GM23248 (cell line): ENCODE measurements at places on chromosomes 7 and 10. TPM values are rescaled to one million over a fixed set of nuclear protein-coding genes. Genes with fewer than 3 reads are reported as not detected.
A peak's percentile ranks its signal among the peaks of the same experiment; 100 is the strongest.

The H2BK1 gene
- total RNA-seq, result not detected in 2 replicates

DNA sequence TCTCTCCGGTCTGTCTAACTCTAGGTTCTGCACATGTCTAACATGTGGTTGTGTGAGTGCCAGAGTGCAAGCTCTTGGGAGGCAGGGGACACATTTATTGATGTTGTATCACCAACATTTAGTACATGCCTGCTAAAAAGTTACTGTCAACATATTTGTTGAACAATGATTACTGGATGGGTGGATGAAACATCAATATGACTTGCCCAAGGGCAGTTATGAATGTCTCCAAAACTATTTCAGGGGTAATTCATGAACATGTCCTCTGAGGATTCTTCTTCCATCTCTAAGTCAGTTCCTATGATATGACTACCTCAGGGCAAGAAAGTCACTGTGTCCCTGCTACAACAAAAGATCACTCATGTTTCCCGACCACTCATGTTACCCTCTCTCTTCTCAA is 91.3 kb upstream of the STEAP1B start:
- DNase-seq, result peak; percentile 60

- DNase-seq, result no peak
Measured at GRCh38 chr7:130883928-130884327, 149.9 kb upstream of the KLF14 start.

DNA sequence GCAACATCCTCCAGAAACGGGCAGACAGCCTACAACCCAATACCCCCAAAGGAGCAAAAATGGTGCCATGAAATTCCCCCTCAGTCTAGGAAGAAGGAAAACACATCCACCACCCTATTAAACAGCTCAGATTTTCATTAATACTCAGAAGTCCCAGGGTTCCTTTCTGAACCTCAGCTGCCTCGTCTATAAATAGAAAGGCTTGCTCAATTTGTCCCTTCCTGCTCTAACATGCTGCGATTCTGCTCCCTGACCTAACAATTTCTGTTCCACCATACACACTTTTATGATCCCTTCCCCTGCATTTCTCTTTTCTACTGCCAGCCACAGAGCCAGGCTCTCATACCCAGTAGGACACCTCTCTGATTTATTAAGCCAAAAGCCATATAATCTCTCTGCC is 68.1 kb downstream of the MTERF1 start:
- no peak for DNase-seq

The GSDME gene
- total RNA-seq, result 39.4 and 63.6 TPM in 2 replicates

GRCh38 chr10:34581801-34582532 is 233.1 kb downstream of the PARD3 start:
- DNase-seq, result peak; percentile 57

- no peak for DNase-seq
Measured at GRCh38 chr10:104037261-104037951, 48.3 kb downstream of the COL17A1 start.

DNA sequence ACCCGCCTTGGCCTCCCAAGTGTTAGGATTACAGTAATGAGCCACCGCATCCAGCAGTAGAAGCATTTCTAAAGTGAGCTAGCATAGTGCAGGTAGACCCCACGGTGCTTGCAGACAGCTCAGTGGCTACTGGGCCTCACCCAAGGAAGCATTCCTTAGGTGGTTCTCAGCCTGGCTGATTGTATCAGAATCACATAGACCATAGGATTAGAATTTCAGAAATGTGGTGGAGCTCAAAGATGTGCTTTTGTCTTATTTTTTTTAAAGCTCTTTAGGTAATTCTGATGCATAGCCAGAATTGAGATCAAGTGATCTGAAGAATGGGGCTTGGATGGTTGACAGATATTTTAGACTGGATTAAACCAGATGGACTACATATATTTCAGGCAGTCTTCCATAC is 10.9 kb downstream of the ANLN start:
- peak; percentile 45 for DNase-seq

GRCh38 chr10:77139252-77140160 is 498.1 kb downstream of the KCNMA1 start:
- DNase-seq, result no peak

DNA sequence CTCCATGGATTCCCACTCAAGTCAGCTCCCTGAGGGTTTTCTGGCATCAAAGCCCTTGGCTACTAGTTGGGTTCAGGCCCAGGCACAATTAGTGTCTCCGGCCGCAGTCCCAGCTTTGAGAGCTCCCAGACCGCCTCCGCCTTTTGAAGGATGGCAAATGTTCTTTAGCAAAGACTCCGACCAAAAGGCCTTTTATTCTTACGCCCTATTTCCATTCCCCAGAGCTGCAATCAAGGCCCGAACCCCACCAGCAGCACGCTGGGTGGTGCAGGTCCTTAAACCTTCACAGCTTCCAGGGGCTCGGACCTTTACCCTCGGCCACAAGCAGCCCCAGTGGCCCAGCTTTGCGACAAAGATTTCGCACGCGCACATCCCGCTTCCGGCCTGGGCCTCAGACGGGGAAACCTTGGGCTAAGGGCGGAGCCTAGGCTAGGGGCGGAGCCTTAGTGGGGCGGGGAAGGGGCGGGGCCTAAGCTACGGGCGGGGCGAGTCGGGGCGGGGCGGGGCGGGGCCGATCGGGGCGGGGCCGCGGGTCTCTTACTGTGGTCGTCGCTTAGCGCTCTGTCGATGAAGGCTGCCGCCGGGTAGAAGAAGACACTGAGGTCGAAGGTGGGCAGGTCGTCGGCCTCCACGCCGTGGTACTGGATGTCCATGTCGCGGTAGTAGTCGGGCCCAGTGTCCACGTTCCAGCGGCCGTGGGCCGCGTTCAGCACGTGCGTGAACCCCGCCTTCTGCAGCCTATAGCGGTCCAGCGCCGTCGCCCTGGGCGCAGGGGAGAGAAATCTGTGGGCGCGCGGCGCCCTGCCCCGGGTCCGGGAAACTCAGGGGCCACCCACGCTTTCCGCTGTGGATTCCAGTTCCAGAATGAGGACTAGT is 68.0 kb upstream of the SAMD8 start:
- DNase-seq, result no peak

DNA sequence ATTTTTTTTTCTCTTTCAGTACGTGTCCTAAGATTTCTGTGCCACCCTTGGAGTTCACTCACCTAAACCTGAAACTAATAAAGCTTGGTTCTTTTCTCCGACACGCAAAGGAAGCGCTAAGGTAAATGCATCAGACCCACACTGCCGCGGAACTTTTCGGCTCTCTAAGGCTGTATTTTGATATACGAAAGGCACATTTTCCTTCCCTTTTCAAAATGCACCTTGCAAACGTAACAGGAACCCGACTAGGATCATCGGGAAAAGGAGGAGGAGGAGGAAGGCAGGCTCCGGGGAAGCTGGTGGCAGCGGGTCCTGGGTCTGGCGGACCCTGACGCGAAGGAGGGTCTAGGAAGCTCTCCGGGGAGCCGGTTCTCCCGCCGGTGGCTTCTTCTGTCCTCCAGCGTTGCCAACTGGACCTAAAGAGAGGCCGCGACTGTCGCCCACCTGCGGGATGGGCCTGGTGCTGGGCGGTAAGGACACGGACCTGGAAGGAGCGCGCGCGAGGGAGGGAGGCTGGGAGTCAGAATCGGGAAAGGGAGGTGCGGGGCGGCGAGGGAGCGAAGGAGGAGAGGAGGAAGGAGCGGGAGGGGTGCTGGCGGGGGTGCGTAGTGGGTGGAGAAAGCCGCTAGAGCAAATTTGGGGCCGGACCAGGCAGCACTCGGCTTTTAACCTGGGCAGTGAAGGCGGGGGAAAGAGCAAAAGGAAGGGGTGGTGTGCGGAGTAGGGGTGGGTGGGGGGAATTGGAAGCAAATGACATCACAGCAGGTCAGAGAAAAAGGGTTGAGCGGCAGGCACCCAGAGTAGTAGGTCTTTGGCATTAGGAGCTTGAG is at the start of gene CFTR:
CFTR (plus strand) TSS at position 801 of the 830 bp plus-strand sequence. CDS start 70 bp downstream, outside the sequence.
- DNase-seq, result no peak

The MYH16 gene
- not detected in 2 replicates for total RNA-seq

The CALCR gene
- not detected in 2 replicates for total RNA-seq

DNA sequence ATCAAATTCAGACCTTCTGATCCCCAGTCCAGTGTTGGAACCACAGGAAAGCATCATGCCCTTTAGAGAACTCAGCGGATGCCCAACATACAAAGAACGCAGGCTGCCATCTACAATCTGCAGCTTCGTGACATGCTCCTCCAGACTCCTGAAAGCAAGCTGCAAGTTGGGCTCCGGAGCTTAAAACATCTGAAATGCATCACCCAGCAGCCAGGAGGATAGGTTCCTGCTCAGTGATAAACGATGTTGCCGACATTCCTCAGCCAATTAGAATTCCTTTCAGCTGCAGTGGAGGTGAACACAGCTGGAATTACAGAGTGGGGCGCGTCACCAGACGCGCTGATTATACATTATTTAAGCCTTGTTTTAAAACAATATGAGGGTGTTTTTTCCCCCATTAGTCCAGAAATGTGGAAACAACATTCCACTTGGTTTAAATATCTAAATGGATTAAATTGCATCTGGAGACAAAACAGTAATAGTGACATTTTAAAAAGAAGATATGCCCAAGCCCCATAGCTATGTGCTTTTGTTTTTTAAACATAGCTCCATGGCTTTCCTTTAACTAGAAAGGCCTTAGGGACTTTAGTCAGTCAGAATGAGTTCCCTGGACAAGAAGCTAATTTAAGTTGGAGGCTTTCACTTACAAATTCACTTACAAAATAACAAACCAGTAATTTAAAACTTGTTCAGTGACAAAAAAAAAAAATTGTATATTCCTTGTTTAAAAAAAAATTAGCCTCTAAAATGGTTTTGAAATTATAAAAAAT is 6.3 kb downstream of the SMURF1 start:
- DNase-seq, result peak; percentile 89

The ABCC2 gene
- under 0.01 and 0.86 TPM in 2 replicates for total RNA-seq

DNA sequence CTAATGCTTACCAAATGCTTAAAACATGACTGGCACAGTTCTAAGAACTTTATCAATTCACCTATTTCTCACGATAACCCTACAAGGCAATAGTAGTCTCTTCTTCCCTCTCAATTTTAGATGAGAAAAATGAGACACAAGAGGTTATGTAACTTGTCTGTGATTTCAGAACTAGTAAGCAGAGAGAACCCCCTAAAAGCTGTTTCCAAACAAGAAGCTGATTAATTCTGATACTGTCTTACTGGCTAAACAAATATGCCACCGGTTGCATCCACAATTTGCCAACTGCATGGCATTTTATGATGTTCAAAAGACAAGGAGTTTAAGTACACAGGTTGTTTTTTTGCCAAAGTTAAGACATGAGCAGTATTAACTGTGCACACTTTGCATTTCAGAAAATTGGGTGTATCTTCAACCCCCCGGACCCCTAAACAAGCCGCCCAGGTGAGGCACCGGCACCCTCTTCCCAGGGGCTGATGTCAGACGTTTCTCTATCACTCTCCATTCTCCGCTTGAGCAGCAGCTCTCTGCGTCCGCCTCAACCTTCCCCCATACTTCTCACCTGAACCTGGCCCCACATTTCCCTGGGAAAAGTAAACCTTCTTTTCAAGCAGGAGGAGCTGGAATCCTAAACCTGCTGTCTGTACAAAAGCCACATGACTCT is 21.7 kb downstream of the RSU1 start:
- no peak for DNase-seq

The SEPTIN14 gene
- total RNA-seq, result not detected in 2 replicates

The NACAD gene
- 1.0 and 2.9 TPM in 2 replicates for total RNA-seq

DNA sequence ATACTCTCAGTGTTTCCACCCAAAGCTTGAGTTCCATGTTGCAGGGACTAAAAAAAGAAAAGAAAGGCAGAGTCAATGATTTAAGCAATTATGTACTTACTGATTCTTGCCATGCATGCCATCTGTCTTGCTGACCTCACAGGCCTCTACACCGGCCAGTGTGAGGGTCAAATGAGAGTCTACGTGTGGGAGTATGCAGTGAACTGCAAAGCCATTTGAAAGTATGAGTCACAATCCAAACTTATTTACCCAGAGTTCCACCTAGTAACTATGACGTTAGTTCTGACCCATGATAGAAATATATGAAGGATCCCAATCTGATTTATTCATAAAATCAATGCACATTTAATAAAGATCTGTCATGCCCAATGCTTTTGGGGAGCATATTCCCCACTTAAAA is 26.5 kb downstream of the PDE1C start:
- peak; percentile 78 for DNase-seq

DNA sequence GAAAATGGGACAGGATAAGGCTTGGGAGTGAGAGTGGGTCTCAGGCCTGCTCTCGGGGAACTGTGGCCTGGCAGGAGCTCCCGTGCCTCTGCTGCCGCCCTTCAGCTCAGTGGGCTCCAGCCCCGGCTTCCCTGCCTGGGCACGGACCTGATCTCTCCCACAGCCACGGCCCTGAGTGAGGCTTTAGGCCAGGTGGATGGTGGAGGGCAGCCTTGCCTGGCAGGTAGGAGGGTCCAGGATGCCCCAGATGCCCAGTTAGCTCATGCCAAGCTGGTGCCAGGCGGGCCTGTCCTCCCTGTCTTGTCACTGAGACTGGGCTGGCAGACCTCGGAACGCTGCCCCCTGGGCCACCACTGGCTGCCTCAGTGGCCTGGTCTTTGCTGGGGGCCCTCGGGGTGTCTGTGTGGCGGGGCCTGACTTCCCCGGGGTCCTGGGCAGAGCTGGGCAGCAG is 116.6 kb downstream of the INPP5A start:
- no peak for DNase-seq
